ENCODE measurements at places on chromosomes 6 and 20. TPM values are rescaled to one million over a fixed set of nuclear protein-coding genes. Genes with fewer than 3 reads are reported as not detected.
A peak's percentile ranks its signal among the peaks of the same experiment; 100 is the strongest.

The TBX18 gene
- not detected for total RNA-seq

The DDX43 gene
- 0.52 TPM for total RNA-seq

The METTL24 gene
- total RNA-seq: not detected

The RCAN2 gene
- not detected for total RNA-seq

The CLDN20 gene
- not detected for total RNA-seq

The SLPI gene
- total RNA-seq: not detected

The SDCBP2 gene
- total RNA-seq: 4.1 TPM

The CEP162 gene
- 4.2 TPM for total RNA-seq

The GRM4 gene
- not detected for total RNA-seq

The MED23 gene
- 40.4 TPM for total RNA-seq

The SLC44A4 gene
- 0.18 TPM for total RNA-seq

The SGK2 gene
- 0.25 TPM for total RNA-seq

DNA sequence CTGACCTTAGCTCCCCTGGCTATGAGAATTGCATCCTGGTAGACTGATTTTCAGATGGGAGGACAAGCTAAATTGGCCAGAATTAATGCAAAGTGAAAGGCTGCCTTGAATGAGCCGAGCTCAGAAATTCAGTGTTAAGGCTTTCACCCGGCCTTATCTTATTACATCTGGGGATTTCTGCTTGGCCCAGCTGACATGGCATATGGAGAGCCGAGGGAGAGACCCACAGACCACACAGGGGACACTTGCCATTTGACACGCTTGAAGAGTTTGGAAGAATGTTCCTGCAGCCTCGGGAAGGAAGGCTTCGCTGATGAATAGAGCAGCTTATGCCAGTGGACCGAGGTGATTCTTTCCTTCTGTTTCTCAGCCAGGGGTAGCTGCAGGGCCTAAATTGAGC lies 9.0 kb downstream of the MOCS3 start:
- no peak for DNase-seq

GRCh38 chr6:158548418-158549161 lies 11.3 kb upstream of the TMEM181 start:
- no peak for DNase-seq

DNA sequence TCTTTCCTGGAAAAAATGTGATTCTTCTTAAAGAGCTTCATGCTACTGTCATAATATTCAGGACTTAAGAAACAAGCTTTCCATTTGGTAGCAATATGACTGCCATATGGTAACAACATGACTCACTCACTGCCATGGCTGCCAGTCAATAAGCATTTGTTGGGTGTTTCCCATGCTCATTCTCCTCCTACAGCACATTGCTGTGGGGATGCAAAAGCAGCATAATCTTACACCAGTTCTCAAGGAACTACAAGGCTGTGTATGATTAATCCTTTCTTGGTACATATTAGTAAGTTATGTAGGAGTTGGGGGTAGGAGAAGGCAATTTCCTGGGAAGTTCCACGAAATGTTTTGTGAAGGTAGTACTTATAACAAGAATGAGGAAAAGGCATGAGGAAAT lies 76.7 kb downstream of the CEP162 start:
- no peak for DNase-seq

- no peak for DNase-seq
Measured at GRCh38 chr6:154548130-154548830, 37.8 kb upstream of the CNKSR3 start.

GRCh38 chr6:165843568-165844113 lies 180.6 kb upstream of the PDE10A start:
- DNase-seq: no peak

DNA sequence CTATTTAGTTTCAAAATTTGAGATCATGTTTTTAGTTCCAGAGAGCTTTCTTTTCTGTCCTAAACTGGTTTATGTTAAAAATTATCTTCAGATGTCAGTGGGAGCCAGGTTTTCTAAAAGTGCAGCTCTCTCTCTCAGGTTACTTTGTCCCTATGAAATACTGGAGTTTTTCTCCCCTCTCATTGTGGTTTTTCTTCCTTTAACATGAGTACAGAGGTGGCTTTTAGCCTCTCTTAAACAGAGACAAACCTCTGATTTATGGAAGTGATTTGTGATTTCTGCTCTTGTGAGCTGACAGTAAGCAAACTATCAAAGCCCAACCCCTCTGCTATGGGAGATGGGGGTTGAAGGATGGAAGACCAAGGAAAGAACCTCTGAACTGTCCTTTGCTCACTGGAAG lies 85.7 kb downstream of the LIN28B start:
- DNase-seq: no peak

GRCh38 chr6:27706431-27706830 lies 205.8 kb downstream of the OR2B2 start:
- no peak for DNase-seq

DNA sequence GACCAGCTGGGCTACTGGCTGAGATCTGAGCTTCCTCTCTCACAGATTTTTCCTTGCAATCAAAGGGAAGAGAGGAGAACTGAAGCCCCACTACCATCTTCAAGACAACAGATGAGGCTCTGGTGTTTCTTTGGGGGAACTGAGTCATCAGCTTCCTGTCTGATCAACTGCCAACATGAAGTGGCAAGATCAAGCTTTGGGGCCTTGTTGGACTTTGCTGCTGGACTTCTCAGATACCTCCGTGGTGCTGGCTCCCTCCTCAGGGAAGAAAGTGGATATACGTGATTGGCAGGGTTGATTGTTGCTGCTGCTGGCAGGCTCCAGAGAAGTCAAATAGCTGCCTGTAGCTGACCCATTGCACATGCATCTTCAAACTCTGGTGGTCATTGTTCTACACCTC lies 3.6 kb upstream of the TOX2 start:
- no peak for DNase-seq

GRCh38 chr6:12334526-12335130 lies 44.5 kb downstream of the EDN1 start:
- no peak for DNase-seq

DNA sequence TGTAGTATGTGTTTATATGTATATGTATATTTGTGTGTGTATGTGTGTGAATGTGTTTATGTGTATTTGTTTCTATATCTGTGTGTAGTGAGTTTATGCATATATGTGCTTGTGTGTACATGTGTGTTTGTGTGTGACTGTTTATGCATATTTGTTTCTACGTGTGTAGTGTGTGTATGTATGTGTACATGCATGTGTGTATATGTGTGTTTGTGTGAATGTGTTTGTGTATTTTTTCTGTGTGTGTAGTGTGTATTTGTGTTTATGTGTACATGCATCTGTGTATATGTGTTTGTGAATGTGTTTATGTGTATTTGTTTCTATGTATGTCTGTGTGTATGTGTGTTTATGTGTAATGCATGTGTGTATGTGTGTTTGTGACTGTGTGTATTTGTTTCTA lies 12.1 kb upstream of the SMOC2 start:
- DNase-seq: no peak

DNA sequence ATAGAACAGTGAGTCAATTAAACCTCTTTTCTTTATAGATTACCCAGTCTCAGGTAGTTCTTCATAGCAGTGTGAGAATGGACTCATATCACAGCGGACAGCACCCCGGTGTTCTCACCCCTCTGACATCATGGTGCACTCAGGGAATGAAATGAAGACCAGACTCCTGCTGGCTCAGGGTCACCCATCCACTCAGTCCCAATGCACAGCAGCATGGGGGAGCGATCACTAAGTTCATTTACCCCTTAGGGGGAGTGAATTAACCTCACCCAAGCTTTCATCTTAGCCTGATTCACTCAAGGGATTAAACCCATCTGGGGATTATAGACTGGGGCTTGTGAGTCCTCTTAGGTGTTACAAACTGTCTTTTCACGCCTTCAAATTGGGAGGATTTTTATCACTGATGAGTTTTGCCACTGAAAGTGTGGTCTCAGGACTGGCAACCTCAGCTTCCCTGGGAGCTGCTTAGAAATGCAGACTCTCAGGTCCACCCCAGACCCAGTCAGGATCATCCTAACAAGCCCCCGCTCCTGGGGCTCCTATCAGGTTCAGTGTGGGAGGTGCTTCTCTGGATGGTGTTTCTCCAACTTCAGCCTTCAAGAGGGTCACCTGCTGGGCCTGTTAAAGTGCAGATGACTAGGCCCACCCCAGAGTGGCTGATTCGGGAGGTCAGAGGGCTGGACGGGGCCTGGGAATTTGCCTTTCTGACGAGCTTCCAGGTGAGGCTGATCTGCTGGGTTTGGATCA lies 44.3 kb upstream of the FRMD1 start:
- no peak for DNase-seq

GRCh38 chr6:166627875-166628801 lies 1.1 kb upstream of the RPS6KA2 start:
- DNase-seq: peak; percentile 53

DNA sequence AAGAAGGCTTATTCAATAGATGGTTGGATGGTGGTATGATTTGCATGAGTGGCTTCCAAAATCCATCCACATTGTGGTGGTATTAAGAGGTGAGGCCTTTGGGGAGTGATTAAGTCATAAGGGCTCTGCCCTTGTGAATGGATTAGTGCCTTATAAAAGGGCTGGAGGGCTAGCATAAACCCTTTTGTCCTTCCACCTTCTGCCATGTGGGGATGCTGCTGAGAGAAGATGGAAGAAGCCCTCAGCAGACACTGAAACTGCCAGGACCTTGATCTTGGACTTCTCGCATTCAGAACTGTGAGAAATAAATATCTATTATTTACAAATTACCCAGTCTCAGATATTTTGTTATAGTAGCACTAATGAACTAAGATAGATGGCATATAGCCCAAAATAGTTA lies 27.8 kb upstream of the SRPK1 start:
- no peak for DNase-seq

DNA sequence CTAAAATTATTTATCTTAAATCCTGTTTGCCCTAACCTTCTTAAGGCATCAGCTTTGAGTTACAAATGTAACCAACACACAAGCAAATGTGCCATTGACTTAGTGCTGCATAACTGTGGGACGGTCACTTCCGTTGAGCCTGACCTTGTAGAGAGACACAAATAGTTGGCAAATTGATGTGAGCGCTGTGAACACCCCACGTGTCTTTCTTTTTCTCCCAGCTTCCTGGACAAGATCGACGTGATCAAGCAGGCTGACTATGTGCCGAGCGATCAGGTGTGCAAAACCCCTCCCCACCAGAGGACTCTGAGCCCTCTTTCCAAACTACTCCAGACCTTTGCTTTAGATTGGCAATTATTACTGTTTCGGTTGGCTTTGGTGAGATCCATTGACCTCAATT lies 56.4 kb downstream of the GNAS start:
- DNase-seq: no peak

DNA sequence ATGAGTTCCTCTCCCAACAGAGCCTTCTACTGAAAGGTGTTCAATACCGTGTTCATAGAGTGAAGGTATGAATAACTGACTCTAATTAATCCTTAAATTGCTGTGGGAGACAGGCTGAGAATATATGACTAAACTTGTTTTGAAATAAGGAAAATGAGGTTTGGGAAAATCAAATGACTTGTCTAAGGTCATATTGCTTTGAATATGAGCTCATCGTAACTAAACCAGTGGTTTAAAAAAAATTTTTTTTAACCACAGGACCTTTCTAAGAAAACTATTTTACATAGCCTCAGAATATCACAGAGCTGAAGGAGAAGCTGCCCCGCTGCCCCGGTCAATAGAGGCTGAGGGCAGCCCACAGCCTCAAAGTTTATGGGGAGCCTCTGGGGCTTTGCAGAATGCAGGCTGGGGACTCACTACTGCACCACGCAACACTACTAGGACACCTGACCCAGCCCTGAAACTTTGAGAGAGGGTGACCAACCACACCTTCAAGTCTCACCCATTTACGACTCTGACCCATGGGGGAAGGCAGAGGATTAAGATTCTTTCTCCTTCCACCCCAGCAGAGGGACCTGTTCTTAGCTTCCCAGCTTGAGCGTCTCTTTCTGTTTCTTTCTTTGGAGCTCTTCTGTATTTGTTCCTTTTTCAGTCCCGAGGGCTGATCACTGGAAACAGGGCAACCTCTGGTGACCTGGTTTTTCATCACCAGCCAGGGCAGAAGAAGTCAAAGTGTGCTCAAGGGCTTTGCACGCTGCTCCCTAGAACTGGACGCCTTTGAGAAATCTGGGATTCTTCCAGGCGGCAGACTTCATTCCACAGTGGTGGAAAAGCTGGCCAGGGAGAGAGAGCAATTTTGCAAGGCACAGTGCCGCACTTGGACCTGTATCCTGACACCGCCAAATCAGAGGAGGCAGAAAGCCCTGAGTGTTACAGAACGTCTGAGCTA lies 220.2 kb downstream of the ATXN1 start:
- DNase-seq: no peak

GRCh38 chr6:71496018-71496721 lies 207.6 kb downstream of the OGFRL1 start:
- DNase-seq: no peak

DNA sequence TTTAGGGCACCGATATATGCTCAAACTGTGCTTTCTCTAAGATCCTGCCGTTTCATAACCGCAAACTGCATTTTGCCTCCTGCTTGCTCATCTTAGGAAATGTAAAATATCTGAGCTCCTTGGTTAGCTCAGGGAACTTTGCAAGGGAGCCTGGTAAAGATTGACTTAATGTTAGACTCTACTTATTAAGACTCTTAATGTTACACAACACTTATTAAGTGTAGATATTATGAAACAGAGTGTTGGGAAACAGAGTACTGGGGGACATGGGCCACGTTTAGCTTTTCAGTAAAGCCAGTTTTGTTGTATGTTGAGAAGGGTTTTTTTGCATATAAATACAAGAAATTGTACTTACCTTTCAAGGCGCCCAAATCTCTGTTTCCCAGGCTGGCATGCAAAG lies 1.9 kb downstream of the LTV1 start:
- no peak for DNase-seq

DNA sequence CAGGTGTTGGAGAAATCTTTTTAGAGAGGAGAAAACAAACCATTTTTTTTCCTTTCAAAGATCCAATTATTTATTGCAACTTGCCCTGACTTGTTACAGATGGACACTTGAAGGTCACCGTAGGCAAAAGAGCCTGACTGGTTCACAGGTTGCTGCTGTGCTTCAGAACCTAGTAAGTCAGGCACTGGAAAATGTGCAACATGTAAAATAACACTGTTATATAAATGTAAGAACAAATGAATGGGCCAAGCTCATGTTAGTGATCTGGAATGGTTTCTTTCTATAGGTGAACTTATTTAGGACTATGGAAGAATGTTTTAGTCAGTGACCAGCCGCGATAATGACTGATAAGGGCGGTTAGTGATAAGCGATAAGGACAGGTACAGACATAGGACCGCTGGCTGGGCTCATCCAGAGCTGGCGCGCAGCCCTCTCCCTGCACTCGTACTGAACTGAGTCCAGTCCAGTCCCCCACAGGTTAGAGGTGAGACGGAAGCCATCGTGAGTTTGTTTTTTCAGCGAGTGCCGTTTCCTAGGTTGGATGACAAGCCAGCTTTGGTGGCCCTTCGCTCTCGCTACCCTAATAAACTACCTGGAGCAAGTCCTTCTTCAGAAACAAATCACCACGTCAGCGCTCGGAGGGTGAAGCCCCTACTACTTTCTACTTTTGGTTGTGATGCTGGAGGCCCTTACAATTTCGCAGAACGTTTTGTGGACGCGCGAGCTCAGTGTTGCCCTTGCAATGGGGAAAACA lies 94.4 kb upstream of the PRDM1 start:
- DNase-seq: no peak

- DNase-seq: no peak
Measured at GRCh38 chr6:143401636-143402370, 48.7 kb downstream of the ADAT2 start.

GRCh38 chr20:22403022-22403631 lies 181.2 kb downstream of the FOXA2 start:
- no peak for DNase-seq

Data from activated T-helper 2 cell treated with anti-CD3 and anti-CD28 coated beads, Interferon-gamma antibody, Interleukin-2, Interleukin-4, amounts not matched to agents 10 μg/mL and 5 μg/mL and 100 μg/mL, durations not matched to agents 14 hours and 24 hours and 36 hours (primary cell).